ENCODE measurements at places on chromosomes 6 and 20. TPM values are rescaled to one million over a fixed set of nuclear protein-coding genes. Genes with fewer than 3 reads are reported as not detected.
A peak's percentile ranks its signal among the peaks of the same experiment; 100 is the strongest.

DNA sequence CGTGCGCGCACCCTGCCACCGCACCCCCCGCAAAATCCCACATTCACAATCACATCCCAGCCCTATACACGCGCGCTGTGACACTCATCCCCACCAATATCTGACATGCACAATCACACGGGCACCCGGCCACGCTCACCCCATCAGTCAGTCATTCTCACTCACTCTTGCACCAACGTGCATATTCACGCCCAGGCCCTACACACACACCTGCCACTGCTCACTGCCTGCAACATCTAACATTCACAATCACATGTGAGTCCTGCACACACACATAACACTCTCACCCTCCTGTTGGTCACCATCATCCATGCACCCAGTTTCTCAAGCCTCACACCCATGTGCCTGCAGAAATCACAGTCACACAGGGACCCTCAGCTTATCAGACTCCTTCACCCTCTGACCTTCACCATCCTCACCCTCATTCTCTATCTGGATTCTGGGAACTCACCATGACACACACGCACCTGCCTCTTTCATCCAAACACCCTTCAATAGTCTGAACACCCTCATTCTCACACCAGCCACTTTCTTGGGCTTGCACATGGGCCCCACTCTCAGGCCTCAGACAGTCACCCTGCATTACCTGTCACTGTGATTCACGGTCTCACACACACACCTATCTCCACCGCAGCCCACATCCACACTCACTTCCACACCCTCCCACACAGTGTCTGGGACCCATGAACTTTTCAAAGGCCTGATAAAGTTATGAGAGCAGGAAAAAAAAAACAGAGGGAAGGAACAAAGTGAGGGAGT lies 748 bp upstream of the ATP9A start:
- no peak for DNase-seq

GRCh38 chr20:11921321-11921720 lies 3.6 kb downstream of the BTBD3 start:
- no peak for DNase-seq

DNA sequence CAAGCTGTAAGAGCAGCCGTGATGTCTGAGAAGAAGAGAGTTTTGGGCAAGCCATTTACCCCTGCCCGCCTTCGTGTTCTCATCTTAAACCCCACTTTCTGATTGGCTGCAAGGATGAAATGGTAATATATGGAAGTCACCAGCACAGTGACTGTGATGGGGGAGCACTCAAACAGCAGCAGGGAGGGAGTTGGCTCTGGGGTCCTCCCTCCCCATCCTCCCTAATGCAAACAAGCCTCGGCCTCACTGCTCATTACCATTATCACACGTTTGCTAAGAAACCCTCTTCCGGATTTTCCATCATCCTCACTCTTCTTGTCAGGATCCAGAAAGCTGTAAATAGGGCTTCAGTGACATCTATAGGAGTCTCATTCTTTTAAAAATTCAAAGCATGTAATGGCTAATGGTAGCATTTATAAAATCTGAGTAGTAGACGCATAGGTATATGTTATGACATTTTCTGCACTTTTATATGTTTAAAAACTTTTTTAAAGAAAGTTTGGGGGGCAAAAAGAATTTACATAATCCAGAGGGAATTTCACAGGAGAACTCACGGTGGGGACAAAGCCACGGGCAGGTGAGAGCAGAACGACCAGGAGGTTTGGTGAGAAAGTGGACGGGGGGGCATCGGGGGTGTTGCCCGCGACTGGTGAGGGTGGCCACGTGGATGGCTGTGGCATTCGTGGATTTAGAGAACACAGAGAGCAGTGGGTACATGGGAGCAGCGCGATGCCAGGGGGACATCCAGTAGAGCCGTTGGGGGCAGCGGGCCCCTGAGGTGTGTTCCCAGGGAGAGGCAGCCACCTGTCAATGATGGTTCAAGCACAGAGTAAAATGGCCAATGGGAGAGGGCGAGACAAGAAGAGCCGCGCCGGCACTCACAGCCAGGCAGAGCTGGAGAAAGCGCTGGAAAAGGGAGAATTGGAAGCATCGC lies 29.6 kb downstream of the SUMO4 start:
- DNase-seq: no peak

Gene MOCS1
- polyA plus RNA-seq: 13.7 TPM

GRCh38 chr6:80603679-80604078 lies 497.2 kb downstream of the BCKDHB start:
- DNase-seq: no peak

- DNase-seq: no peak
Observed at GRCh38 chr20:5434116-5434515, 117.4 kb upstream of the PROKR2 start.

Gene CCNC
- polyA plus RNA-seq: 85.9 TPM

Gene DACT2
- polyA plus RNA-seq: 29.2 TPM

GRCh38 chr20:51902933-51903332 lies 100.6 kb upstream of the SALL4 start:
- DNase-seq: no peak

Gene HLA-G
- 6.7 TPM for polyA plus RNA-seq

DNA sequence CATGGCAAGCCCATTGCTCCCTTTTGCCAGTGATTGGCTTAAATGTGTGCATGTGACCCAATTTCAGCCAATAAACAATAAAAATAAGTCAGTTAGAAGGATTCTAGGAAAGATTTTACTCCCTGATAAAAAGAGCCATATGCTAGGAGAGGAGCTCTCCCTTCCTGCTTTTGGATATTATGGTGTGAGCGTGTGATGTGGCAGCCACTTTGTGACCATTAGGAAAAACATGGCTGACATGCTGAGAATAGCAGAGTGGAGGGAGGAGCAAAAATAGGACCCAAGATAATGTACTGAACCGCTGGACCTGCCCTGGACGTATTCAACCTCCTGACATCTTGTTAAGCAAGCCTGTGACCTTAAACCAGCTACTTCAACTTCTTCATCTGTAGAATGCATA lies 160.6 kb upstream of the MLN start:
- no peak for DNase-seq

GRCh38 chr20:4592316-4593148 lies 129.2 kb upstream of the PRND start:
- DNase-seq: peak; percentile 27

DNA sequence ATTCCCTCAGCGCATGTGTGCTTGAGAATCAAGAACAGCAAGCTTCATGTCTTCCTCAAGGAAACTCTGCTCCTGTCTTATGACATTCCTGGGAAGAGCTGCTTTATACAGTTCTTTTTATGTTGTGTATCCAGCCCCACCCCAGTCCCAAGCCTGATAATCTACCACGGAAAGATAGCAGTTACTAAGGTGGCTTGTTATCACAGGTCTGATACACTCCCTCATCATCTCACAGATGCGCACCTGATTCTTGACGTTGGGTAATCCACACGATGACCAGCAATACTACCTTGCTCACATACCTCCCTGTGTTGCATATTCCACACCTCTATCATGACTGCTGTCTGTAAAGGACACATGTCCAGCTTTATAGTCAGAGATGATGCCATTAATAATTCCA lies 3.2 kb downstream of the NHLRC1 start:
- DNase-seq: no peak

DNA sequence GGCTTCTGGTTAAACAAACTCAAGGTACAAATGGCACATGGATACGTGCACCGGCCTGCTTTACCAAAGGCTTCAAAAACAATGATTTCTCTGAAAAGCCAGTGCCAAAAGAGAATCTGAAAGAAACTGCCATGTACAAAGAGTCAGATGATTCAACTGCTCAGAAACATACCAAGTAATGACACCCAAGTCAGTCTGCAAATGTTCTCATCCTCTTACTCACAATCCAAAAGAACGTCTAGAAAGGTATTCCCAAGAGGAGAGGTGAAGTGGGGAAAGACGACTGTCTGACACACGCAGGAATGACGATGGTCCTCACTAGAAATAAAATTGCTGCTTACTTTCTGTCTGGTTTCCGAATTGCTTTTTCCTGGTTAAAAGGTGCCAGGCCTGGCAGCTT lies 52.9 kb downstream of the NFATC2 start:
- no peak for DNase-seq

Gene PCK1
- 16.9 TPM for polyA plus RNA-seq

DNA sequence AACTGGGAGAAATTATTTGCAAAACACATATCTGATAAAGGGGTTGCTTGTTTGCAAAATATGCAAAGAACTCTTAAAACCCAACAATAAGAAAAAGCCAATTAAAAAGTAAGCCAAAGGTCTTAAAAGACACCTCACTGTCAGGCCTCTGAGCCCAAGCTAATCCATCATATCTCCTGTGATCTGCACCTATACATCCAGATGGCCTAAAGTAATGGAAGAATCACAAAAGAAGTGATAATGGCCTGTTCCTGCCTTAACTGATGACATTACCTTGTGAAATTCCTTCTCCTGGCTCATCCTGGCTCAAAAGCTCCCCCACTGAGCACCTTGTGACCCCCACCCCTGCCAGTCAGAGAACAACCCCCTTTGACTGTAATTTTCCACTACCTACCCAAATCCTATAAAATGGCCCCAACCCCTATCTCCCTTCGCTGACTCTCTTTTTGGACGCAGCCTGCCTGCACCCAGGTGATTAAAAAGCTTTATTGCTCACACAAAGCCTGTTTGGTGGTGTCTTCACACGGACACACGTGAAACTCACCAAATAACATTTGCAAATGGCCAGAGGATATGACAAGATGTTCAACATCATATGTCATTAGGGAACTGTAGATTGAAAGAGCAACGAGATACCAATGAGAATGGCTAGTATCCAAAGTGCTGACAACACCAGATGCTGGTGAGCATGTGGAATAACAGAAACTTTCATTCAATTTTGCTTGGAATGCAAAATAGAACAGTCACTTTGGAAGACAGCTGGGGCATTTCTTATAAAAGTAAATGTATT lies 565.0 kb upstream of the ADGRB3 start:
- no peak for DNase-seq
